Mesendoderm (in vitro differentiated cells): ENCODE measurements at places on chromosomes 5 and 9.

DNA sequence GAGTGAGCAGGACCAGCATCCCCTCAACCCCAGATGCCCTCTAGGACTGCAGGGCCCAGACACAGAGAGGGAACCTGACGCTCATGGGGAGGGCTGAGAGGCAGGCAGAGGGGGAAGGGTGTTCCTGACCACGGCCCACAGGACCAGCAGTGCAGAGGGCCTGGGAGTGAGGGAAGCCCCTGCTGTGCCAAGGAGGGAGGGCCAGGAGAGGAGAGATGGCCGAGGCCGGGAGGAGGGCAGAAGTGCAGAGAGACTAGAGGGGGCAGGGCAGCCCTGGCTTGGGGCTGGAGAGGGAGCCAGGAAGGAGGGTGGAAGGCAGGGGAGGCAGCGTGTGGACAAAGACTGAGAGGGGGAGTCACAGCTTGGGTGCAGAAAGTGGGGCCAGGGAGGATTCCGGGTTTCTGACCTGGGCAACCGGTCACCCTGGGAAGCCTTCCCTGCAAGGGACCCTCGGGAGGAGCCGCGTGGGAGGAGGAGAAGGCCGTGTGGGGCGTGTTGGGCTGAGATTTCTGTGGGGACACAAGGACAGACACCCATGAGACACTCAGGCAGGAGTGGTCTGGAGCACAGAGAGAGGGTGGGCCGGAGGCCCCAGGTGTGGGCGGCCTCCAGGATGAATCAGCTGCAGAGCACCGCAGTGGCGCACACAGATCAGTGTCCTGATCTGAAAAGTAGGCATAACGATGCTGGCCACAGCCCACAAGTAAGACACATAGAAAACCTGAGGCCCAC lies 117.5 kb downstream of the ADAMTS2 start:
- H3K4me1 ChIP-seq, result no peaks in the 10 kb centered on the region
- no peak overlapping the region for H3K4me3 ChIP-seq

DNA sequence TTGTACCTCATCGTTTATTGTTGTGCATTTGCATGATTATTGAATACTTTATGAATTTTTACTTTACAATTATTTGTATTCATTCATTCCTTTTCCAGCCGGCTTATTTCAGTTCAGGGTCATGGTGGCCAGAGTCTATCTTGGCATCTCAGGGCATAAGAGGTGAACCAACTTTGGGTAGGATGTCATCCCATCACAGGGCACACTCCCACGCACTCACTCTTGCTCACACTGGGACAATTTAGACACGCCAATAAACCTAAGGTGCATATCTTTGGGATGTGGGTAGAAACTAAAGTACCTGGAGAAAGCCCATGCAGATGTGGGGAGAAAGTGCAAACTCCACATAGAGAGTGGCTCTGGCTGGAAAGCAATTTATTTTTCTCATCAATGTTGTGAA lies 158.1 kb upstream of the MAST4 start:
- no peaks in the 10 kb centered on the region for H3K27me3 ChIP-seq
- no peaks in the 10 kb centered on the region for H3K4me1 ChIP-seq
- no peak overlapping the region for H3K4me3 ChIP-seq
- H3K27ac ChIP-seq, result no peak overlapping the region

DNA sequence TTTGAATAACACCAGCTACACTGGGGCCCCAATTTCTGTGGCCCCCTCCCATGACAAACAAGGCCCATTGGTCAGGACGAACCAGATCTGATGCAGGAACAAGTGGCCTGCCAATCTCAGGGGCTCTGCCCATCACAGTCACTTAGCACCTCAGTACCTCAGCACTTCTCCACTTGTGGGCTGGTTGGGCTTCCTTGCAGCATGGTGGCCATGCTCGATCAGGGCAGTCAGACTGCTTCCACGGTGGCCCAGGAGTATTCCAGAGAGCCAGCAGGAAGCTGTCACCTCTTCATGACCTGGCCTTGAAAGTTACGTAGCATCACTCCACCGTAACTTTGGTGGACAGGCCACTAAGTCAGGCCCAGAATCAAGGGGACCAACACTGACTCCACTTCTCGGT lies 206.5 kb downstream of the AUH start:
- H3K27me3 ChIP-seq, result no peaks in the 10 kb centered on the region
- DNase-seq, result no peak
- H3K36me3 ChIP-seq, result no peaks in the 10 kb centered on the region
- no peak overlapping the region for H3K4me3 ChIP-seq
- no peaks in the 10 kb centered on the region for H3K4me1 ChIP-seq

DNA sequence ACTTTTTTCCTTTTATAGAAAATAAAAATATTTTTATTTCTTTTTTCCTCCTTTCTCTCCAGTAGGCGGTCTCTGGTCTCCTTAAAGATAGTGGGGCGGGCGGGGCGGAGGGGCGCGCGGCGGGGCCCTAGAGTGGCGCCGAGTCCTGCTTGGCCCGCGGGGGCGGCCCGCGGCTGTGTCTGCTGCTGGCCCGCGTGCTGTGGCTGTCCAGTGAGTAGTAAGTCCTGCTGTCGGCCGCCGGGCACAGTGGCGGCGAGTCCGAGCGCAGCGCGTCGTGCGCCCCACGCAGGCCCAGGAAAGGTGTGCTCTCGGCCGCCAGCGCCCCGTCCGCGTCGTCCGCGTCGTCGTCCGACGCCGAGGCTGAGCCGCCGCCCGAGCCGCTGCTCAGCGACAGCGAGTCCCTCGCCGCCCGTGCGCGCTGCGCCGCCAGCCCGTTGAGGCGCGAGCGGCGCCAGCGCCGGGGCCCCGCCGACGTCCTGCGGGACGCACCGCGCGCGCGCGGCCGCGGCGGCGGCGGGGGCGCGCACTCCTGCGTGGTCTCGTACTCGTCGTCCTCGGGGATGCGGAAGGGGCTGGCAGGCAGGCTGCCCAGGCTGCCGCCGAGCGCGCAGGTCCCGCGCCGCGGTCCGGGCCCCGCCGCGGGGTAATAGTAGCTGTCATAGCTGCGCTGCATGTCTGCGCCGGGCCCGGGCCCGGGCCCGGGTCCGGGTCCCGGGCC lies 52.3 kb downstream of the PSD2 start:
- DNase-seq, result peak; percentile 60
- H3K27ac ChIP-seq, result no peak overlapping the region

- H3K27ac ChIP-seq, result no peak overlapping the region
- DNase-seq, result no peak
- H3K36me3 ChIP-seq, result no peaks in the 10 kb centered on the region
- H3K4me3 ChIP-seq, result no peak overlapping the region
- H3K4me1 ChIP-seq, result no peaks in the 10 kb centered on the region
- no peaks in the 10 kb centered on the region for H3K27me3 ChIP-seq
These were observed 39.1 kb upstream of the SPATA31C2 start for GRCh38 chr9:88177371-88177770.

DNA sequence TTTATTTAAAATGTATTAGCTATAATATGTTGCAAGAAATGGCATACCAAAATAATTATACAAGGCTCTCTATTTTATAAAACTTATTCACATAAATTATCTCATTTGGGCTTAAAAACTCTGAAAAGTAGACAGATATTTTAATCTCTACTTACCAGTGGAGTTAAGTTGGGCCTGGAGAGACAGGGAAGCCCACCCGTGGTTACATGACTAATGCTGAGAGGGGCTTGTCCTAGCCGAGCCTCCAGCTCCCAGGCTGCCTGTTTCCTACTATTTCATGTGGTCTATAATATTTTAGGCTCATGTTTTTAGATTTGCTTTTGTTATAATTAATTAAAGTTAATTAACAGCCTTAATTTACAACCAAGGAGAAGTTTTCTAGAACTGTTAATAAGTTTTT lies 20.9 kb upstream of the ASPN start:
- H3K27me3 ChIP-seq, result no peaks in the 10 kb centered on the region
- H3K27ac ChIP-seq, result no peak overlapping the region
- H3K36me3 ChIP-seq, result no peaks in the 10 kb centered on the region
- H3K4me3 ChIP-seq, result no peak overlapping the region
- H3K4me1 ChIP-seq, result no peaks in the 10 kb centered on the region

DNA sequence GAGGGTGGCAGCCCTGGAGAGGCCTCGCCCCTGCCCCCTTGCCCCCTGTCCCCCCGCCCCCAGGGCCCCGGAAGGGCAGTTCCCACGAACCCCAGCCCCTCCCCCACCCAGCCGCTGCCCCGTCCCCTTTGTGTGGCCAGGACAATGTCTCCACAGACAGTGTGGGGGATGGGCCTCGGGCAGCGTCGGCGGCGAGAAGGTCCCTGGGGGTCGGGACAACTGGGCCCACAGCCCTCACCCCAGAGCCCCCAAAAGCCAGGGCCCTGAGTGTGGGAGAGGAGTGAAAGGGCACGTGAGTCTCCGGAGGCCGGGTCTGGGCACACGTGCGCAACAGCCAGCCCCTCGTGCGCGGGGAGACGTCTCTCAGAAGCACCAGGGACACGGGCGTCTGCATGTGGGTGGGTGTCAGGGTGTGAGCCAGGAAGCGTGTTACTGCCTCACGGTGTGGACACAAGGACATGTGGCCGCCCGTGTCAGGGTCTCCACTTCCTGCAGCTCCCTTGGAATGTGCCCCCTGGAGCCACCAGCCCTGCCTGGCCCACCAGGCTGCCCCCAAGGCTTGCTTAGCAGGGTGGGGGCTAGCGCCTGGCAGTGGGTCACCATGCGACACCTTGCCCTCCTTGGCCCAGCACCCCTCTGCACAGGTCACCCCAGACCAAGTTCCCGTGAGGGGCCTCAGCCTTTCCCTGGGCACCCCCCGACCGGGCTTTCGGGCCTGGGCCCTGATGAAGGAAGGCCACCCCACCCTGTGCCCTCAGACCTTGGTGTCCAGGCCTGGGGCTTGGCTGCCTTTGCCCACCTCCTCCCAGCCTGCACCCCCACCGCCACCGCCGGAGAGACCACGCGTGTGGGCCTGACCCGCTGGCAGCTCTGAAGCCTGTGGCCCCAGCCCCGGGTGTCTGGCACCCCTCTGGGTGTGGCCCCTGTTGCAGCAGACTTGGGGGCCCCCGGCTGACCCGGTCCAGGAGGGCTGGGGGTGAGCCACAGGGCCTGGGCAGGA lies 12.8 kb upstream of the NRARP start:
- H3K4me1 ChIP-seq, result no peaks in the 10 kb centered on the region
- no peak overlapping the region for H3K4me3 ChIP-seq
- H3K27me3 ChIP-seq, result no peaks in the 10 kb centered on the region
- no peak overlapping the region for H3K27ac ChIP-seq

GRCh38 chr5:473551-474192 lies 30.7 kb downstream of the EXOC3 start:
- H3K27ac ChIP-seq, result no peak overlapping the region
- DNase-seq, result peak; percentile 82
- H3K4me3 ChIP-seq, result peak overlapping the region; percentile 60

DNA sequence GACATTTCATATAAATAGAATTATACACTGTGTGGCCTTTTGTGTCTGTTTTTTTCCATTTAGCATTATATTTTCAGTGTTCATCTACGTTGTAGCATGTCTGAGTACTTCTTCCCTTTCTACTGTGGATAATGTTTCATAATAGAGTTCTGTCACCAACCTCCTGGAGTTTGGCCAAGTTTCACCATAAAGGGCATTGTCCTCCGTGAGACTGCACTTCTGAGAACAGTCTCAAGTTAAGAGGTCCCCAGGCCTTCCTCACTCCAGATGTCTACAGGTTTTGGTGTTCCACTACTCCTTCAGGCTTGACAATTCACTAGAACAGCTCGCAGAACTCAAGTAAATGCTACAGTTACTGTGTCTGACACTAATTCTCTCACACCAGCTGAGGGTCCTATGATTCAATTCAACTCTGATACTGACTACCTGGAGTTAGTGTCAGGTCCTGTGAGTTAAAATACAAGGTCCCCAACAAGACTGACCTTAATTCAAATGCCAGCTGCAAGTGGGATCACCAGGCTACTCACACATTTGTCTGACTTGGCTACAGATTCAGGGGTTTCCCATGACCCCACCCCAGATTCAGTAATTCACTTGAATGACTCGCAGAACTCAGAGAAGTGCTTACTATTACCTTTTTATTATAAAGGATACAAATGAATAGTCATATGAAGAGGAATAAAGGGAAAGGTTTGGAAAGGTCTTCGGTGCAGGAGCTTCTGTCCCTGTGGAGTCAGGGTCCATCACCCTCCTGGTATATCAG lies 31.1 kb downstream of the SLC35A4 start:
- H3K4me1 ChIP-seq, result no peaks in the 10 kb centered on the region
- DNase-seq, result no peak
- no peaks in the 10 kb centered on the region for H3K36me3 ChIP-seq
- H3K27me3 ChIP-seq, result no peaks in the 10 kb centered on the region

DNA sequence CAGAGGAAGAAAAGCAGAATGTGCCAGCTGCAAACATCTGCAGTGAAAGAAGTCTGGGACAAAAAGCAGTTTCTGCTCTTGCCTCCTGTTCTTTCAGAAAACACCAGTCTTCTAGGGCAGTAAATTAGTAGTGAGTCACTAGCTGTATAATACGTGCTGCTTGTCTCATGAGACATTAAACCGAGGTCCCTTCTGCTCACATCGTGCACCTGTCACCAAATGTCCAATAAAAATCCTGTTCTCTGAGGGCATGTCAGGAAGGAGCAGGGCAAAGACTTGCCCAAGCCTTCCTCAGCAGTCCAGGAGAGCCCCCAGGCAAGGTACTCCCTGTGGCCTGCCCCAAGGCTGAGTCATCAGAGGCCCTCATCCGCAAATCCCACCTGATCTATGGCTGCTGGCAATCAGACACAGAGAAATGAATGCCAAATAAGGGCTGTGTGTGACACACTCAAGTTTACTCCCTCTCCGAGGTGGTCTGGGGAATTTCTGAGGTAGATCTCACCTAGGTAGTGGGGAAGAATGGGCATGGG lies 255.3 kb upstream of the SMARCA2 start:
- H3K36me3 ChIP-seq, result no peaks in the 10 kb centered on the region
- peak; percentile 59 for DNase-seq
- no peak overlapping the region for H3K4me3 ChIP-seq
- no peaks in the 10 kb centered on the region for H3K4me1 ChIP-seq
- no peak overlapping the region for H3K27ac ChIP-seq

DNA sequence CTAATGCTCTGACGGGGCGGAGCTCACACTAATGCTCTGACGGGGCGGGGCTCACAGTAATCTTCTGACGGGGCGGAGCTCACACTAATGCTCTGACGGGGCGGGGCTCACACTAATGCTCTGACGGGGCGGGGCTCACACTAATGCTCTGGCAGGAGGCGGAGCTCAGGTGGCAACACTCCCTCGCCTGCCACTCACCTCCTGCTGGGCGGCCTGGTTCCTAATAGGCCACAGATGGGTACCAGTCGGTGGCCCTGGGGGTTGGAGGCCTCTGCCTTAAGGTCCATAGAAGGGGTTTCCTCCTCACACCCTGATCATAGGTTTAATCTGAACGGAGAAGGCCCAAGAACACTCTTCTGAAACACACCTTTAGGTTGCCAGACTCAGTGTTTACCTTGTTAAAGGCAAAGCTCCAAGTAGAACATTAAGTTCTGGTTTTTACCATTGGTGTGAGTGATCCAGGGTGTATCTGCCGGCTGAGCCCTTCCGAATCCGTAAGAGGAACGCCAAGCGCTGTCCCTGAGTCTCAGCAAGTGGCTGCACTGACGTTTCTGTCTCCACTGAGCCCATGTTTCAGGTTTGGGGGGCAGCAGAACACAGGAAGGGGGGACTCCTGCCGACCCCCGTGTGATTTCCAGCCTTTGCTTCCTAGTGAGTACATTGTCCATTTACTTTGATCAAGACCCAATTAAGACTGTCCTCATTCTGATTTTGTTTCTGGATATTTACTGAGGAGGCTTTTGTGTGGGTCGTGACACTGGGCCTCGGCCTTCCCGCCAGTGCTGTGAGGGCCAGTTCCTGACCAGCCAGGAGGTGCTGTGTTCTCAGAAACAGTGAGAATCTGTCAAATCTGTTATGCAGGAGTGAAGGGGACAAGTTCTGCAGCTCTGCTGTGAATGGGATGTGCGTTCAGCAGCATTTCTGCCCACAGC lies 24.6 kb upstream of the LRRC14B start:
- no peak overlapping the region for H3K27ac ChIP-seq
- H3K4me3 ChIP-seq, result no peak overlapping the region
- H3K27me3 ChIP-seq, result no peaks in the 10 kb centered on the region
- no peaks in the 10 kb centered on the region for H3K36me3 ChIP-seq
- H3K4me1 ChIP-seq, result no peaks in the 10 kb centered on the region
- no peak for DNase-seq

- no peaks in the 10 kb centered on the region for H3K27me3 ChIP-seq
- no peaks in the 10 kb centered on the region for H3K36me3 ChIP-seq
These were observed 260.0 kb downstream of the TRPM3 start for GRCh38 chr9:70861376-70861775.
